Left renal cortex interstitium (tissue), 4 donors: ENCODE measurements at places on chromosomes 12 and 14. TPM values are rescaled to one million over a fixed set of nuclear protein-coding genes. Genes with fewer than 3 reads are reported as not detected.

Gene KCNH3
- polyA plus RNA-seq: 6.2 TPM

Gene EFS
- 56.8 TPM for polyA plus RNA-seq

Gene ADAM21
- polyA plus RNA-seq: 0.44 TPM

Gene KCNK10
- polyA plus RNA-seq: 0.22 TPM

Gene POLR3B
- 19.2 TPM for polyA plus RNA-seq

Gene ALDH2
- 105 TPM for polyA plus RNA-seq

Gene RIPK3
- polyA plus RNA-seq: 2.6 TPM

Gene NUAK1
- 9.9 TPM for polyA plus RNA-seq

Gene AHNAK2
- 2.0 TPM for polyA plus RNA-seq

Gene ERP29
- polyA plus RNA-seq: 171 TPM

Gene LIN7A
- polyA plus RNA-seq: 23.0 TPM

GRCh38 chr12:69851976-69852375 is 26.9 kb downstream of the MYRFL start:
- DNase-seq: no peak

- DNase-seq: no peak
These were observed 19.5 kb downstream of the TRAF3 start for GRCh38 chr14:102796661-102797190.

DNA sequence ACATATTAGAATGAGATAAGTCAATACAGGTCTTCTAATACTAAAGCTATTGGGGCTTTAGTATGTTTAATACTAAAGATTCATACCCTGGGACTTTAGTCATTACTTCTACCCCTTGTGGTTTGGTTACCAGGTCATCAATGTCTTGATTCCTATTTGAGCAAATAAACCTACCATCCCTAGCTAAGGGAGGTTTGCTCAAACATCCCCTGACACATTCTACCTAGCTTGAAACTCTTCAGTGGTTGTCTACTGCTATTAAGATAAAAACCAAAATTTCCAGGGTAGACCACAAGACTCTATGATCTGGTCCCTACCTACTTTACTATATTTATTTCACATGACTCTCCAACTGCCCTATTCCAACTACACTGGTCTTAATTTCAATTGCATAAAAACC is 7.3 kb upstream of the C2CD5 start:
- DNase-seq: no peak

DNA sequence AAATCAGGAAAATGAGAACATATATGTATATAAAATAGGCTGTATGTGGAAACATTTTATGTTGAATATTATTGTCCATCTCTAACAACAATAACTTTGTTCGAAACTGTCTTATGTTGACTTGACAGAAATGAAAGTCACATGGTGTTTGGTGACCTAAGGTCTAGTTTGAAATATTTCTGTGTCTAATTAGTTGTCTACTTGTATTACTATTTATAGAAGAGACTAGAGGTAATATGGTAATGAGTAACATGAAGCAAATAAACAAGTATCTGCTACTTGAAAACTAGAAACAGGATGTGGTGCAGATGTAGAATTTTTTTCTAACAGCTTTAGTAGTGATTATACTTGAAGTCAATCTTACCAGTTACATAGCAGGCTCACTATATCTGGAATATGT is 3.9 kb downstream of the GPHN start:
- no peak for DNase-seq

DNA sequence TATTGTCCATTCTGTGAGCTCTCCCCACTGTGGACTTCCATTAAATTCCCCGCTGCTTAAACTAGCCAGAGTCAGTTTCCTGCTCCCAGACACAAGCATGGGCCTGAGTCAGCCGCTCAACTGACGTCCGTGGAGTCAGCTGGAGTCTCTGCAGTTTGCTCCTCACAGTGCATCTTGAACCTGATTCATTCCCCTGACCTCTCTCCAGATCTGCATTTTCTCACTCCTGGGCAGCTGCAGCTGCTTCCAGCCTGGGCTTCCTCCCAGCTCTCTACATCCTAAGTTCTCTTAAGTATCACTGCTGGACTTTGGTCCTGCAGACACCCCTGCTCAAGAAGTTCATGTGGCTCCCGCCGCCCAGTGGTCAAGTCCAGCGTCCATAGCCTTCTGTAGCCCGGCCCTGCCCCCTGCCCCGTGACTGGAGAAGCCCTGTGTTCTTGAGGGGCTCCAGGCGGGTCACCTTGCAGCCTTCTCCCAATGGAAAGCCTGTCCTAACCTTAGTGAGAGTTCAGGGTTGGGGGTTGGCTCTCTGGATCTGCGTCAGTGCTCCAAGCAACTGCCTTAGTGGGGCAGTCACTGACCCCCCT is 20.0 kb downstream of the NFKBIA start:
- no peak for DNase-seq

DNA sequence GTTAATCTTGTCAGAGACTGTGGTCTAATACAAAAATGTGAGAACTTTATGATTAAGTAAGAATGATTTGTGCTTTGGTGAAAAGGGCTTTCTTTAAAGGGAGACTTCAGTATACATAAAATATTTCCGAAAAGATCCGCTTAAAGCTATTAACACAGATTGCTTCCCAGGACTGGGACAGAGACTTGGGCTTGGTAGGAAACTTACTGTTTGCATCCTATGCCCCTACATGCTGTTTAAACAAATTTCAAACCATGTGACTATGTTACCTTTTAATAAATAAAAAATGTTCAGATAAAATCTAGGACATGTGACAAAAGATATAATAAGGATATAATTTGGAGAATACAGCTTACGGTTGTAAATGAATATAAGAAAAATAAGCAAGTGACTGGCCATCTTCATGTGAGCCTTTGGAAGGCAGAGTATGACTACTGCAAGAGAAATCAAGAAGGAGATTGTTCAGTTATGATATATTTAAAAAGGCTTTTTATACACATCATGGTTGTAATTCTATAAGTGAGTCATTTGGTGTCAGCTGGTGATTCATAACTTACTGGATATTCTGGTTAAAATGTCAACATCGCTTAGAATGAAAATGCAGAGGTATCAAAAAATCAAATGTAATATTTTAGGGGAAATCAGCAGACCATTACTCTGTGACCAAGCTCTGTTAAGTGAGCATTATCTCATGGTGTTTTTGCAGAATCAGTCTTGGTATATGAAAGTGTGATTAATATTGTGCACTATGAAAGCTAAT is 234.7 kb upstream of the E2F7 start:
- DNase-seq: no peak

DNA sequence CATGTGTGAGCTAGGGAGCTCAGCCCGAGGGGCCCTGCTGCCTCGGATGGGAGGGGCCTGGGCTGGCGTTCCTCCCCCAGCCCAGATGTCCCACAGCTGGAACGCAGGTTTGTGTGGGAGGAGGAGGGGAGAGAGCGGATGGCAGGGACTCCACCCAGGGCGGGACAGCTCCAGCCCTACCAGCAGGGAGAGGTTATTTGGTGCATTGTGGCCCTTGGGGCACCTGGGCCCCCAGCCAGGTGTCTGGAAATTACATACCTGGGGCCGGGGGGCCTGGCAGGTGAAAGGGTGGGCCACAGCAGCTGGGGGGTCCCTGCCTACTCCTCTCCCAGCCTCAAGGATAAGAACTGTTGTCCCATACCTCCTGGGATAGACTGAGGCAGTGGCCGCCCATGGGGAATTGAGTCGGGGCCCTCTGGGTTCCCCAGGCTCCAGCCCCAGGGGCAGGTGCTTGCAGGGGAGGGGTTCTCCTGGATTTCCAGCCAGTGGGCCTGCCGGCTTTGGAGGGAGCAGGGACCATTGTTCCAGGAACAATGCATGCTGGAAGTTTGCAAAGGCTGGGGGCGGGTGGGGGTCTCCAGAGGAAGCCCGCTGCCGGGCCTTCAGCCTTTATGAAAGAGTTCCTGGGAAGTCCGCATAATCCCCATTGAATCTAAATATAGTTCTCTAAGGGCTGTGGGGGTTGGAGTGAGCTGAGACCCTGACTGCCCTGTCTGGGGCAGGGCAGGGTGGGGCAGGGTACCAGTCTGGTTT is 1.2 kb downstream of the KIF26A start:
- DNase-seq: no peak

- no peak for DNase-seq
These were observed 134.8 kb downstream of the BCL11B start for GRCh38 chr14:99137001-99137700.

- DNase-seq: no peak
These were observed 27.5 kb downstream of the TECPR2 start for GRCh38 chr14:102390064-102390855.

DNA sequence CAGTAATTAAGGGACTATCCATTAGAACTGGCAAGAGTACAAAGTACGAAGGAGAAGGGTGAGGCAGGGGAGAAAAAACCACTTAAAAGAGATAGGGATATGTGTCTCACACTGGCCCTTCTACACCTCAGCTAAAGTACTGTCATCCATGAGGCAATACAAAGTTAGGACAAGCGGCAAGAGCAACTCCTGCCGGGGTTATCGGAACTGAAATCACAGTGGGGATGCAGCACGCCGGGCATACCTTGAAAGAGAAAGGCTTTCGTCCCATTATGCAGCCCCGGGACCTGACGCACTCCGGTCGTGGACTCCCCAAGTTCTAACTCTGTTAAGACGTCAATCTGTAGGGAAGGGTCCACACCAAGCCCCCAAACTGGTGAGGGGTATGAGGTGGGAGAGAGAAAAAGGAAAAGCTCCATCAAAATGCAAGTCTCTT is 1.1 kb downstream of the NELL2 start:
- DNase-seq: no peak

DNA sequence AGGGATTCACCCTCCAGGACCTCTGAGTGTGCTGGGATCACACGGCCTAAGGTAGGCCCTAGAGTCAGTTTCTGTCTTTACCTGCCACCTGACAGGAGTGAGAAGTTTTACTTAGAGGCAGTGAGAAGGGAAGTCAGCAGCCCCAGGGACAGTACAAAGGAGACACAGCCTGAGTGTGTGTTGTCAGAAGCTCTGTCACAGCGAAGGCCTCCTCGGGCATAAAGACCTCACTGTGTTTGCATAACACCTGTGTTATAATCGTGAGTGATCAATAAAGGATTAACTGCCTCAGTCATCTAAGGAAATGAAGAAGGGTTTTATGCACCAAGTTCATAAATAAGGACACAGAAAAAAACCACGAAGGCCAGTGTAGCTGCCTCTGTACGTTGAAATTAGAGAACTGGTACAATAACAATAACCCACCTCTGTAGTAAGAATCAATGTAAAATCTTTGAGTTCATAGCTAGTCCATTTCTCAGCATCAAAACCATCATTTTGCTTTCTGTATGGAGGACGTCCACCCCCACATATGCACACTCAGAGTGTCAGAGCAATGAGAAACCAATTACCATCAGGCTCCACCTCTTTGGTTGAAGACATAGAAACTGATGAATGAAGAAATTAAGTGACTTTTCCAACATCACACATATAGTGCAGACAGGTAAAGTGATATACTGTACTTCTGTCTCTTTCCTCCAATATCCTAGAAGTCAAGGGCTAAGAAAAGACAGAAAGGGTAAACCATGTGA is 159.3 kb downstream of the DAD1 start:
- DNase-seq: no peak

DNA sequence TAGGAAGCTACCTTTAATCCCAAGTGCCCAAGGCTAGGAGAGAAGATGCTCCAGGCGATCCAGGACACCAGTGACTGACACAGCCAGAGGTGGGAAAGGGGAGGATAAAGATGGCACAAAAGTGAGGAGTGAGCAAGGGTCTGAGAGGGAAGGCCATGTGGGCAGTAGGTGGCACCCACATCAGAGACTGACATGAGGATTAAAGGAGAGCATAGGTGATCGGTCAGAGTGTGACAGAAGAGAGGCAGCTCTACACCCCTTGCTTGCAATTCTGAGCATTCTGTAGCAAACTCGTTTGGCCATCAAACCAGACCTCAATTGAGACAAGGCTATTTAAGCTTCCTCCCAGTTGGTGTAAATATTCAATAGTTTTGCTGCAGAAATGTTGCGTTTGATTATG is 724 bp upstream of the CD27 start:
- no peak for DNase-seq

DNA sequence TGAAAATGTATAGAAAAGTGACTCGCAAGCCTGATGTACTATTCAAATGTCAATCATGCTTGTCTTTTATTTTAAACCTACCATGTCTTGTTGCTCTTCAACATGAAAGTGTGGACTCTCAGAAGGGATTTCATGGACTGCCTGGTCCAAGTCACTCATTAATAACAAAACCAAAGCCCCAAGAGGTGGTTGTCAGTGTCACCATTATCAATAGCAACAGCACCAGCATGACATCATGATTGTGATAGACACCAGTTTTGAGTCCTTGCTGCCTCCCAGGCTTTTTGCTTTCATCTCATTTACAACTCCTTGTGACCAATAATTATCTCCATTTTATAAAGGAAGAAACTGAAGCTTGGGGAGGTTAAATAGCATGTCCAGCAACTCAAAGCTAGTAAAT is 112.0 kb upstream of the TMPO start:
- DNase-seq: no peak

GRCh38 chr14:46401066-46401465 is 250.5 kb downstream of the RPL10L start:
- DNase-seq: no peak

DNA sequence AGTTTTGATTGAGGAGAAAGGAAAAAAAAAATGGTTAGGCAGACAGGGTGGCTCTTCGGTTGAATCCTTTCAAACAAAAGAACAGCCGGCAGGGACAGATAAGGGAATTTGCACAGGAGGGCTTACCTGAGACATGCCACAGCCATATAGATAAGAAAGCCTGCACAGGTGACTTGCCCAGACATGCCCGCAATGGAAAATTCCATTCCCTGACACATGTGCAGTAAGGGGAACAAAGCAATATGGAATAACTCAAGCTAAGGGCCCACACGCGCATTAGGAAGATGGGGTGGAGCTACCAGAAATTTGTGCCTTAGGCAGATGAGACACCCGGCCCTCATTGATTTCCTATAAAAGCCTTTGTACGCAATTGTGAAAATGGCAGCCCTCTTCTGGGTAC is 86.7 kb downstream of the TMEM260 start:
- no peak for DNase-seq

DNA sequence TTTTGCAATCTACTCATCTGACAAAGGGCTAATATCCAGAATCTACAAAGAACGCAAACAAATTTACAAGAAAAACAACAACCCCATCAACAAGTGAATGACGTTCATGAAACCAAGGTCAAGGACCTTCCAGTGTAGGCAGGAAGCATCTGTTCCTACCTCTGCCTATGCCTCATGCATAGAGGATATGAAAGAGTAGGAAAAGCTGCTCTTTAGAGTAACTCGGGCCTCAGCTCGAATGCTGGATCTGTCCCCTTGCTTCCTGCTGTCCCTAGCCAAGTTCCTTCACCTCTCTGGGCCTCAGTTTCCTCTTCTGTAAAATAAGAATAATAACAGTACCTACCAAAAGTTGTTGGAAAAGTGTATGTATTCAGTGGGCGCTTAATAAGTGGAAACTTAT is 65.0 kb downstream of the FOXN4 start:
- no peak for DNase-seq

DNA sequence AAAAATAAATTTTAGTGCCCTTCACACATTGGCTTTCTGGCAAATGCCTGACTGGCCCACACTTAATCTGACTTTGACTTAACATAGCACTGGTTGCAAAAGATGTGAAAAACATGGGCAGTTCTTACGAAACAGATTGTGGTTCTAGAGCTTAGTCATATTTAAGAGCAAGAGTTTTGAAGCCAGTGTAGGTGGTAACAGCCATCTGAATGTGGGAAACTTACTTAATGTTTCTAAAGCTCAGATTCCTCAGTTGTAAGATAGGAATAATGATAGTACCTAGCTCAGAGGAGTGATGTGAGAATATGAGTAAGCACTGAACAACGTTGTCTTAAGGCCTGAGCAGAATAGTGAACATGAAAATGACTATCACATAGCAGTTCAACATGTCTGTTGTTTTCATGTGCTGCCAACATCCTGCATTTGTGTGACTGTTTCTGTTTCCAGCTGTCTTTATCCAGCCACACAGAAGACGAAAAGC is 262.7 kb downstream of the SYT1 start:
- no peak for DNase-seq

GRCh38 chr12:131002216-131002631 is 48.5 kb downstream of the ADGRD1 start:
- no peak for DNase-seq
